Left ventricle myocardium superior (tissue), 1 donor: ENCODE measurements at places on chromosomes 1 and 21.

DNA sequence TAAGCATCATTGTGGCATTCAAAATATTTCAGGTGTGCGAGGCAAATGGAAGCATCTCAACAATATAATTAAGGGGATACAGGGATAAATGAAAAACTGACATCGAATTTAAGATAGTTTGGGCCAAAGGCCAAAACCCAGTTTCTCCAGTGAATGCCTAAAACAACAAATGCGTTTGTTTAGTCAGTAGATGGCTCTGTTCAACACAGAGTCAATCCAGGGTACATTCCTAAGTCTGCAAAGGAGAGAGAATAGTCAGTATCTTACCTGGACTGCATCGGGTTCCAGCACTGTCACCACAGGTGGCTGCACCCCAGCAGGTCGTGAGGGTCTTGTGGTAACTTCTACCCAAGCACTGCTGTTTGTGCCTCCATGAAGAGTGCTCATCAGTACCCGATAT, 321.1 kb downstream of the KCTD3 start:
- DNase-seq = no peak

GRCh38 chr1:224387302-224387912, 30.7 kb downstream of the CNIH4 start:
- DNase-seq = no peak

DNA sequence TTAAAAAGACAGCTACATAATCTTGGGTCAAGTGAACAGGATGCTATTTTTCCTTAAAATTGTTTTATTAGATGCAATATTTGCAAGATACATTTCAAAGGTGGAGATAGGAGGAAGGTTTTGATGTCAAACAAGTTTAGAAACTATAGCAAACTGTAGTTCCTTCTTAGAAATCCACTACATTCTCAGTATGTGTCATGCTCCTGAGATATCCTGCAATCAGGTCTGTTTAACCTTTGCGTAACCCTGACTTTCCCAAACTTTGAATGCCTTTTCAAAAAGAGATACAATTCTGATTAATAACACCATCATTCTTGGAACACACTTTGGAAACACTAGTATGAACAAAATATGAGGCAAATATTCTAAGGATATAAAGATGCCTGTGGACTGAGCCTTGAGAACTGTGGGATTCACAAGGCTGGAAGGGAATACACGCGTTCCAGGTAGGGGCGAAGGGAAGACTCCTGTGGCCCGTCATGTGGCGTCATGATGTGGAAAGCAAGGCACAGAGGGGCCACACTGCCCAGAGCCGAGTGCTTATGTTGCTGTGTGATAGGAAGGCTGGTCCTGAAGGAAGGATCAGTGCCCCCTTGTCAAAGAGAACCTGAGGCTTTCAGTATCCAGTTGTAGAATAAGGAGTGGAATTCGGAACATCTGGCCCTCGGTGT, 19.6 kb upstream of the TARBP1 start:
- DNase-seq = no peak

- no peak for DNase-seq
These were observed 24.5 kb downstream of the COA6 start for GRCh38 chr1:234397732-234398131.

- DNase-seq = no peak
These were observed 490.1 kb downstream of the NEGR1 start for GRCh38 chr1:71792264-71792663.

- DNase-seq = no peak
These were observed 321.7 kb downstream of the HHAT start for GRCh38 chr1:210650403-210650802.

DNA sequence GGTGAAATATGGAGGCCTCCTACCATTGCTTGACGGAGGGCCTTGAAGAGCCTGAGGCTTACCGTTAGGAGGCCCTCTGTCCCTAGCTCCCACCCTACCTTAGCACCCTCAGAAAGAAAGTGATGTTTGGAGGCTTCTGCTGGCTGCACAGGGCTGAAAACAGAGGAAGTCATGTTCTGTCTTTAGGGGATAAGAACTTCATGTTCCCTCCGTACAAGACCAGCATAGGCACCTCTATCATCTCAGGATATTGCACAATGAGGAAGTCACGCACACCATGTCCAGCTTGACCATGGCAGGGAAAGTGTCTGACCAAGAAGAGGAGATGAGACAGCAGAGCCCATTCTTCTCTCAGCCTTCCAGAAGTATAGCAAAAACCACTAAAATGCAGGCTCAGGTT, 13.8 kb downstream of the ADORA3 start:
- no peak for DNase-seq
